MM.1S (cell line): ENCODE measurements at places on chromosomes 1 and 21.

DNA sequence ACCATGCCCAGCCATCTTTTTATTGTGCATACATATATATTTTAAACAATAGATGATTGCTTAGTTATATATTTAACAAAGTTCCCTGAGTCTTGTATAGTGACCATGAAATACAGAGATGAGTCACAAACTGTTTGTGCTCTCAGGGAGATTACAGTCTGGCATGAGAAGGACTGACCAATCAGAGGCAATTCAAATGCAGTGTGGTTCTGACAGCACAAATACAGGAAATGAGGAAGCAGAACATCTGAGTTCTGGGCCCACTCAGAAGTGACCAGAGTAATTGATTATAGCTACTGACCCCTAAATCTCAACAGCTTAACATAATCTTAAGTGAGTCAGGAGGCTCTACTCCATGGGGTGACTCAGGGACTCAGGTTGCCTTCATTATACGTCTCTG lies 534.5 kb downstream of the OMA1 start:
- DNase-seq, result no peak

DNA sequence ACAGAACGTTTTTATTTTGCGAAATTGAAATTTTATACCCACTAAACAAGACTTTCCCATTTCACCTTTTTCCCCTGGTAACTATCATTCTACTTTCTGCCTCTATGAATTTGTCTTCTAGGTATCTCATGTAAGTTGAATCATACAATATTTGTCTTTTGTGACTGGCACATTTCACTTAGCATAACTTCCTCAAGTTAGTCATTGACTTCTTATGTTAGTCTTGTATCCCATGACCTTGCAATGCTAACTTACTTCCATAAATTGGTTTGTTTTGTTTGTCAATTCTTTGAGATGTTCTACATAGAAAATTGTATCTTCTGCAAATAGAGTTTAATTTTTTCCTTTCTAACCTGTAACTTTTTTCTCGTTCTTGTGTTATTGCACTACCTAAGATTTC lies 26.9 kb downstream of the SH3BP5L start:
- no peak for DNase-seq

GRCh38 chr21:45611939-45612664 lies 31.4 kb upstream of the PCBP3 start:
- no peak for DNase-seq

DNA sequence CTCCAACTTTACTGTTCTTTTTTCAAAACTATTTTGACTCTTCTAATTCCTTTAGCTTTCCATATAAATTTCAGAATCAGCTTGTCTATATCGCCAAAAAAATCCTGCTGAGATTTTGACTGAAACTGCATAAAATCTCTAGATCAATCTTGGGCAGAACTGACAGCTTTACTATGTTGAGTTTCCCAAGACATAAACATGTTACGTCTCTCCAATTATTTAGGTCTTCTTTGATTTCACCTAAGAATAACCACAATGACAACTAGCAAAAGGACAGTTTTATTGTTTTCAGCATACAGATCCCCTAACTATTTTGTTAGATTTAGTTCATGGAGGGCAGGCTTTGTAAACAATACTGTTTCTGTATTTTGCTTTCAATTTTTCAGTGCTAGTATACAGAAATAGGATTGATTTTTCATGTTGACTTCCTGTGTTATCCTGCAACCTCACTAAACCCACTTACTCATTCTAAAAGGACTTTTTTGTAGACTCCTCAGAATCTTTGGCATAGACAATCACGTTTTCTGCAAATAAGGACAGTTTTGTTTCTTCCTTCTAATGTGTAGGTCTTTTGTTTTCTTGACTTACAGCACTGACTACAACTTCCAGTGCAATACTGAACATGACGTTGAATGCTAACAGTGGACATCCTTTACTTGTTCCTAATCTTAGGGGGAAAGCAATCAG lies 63.4 kb downstream of the NPHP4 start:
- DNase-seq, result no peak

GRCh38 chr1:206513312-206514111 lies 6.2 kb downstream of the RASSF5 start:
- DNase-seq, result peak; percentile 43

DNA sequence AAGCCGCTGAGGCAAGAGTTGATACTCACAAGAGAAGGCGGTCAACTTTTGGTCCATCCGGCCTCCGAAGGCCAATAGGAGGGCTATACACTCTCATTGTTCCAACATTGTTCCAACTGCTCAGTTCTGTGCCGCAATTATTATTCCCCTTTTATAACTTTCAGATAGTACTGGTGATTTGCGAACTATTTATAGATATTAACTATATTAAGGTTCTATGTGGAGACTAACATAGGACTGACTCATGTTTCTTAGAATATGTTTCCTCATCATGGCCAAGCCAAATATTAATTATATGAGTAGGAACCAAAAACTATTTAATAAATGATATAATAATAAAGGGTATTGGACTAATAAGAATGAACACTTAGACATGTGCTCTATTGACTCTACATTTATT lies 96.7 kb upstream of the LBR start:
- no peak for DNase-seq

- no peak for DNase-seq
Measured at GRCh38 chr1:42904434-42904833, 54.2 kb downstream of the SLC2A1 start.
